RPMI7951 (cell line): ENCODE measurements at places on chromosomes 1 and 21.

- no peak for DNase-seq
These were observed 191.5 kb downstream of the SIPA1L2 start for GRCh38 chr1:232438476-232438875.

DNA sequence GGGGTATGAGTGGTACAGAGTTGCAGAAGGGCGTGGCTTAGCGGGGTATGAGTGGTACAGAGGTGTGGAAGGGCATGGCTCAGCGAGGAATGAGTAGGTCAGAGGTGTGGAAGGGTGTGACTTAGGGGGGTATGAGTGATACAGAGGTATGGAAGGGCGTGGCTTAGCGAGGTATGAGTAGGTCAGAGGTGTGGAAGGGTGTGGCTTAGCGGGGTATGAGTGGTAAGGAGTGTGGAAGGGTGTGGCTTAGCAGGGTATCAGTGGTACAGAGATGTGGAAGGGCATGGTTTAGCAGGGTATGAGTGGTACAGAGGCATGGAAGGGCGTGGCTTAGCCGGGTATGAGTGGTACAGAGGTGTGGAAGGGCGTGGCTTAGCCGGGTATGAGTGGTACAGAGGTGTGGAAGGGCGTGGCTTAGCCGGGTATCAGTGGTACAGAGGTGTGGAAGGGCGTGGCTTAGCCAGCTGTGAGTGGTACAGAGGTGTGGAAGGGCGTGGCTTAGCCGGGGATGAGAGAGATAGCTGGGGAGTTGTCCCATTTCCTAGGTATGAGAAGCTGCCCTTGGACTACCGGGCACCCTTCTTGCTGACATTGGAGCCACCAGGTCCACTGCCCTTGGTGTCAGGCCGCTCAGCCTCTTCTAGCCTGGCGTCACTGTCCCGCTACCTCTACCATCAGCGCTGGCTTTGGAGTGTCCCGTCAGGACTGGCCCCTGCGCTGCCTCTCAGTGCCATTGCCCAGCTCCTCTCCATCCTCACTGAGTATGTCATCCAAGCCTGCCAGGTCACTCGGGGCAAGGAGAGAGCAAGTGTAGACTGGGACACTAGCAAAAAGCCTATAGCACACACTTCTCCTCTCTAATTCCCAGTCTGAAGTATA lies 29.8 kb downstream of the HYI start:
- no peak for DNase-seq

- no peak for DNase-seq
These were observed 2.3 kb downstream of the COX20 start for GRCh38 chr1:244837597-244838258.

- DNase-seq = no peak
These were observed 34.9 kb upstream of the SPATA6 start for GRCh38 chr1:48506870-48507269.

- no peak for DNase-seq
These were observed 55.4 kb downstream of the UBIAD1 start for GRCh38 chr1:11328444-11328843.

GRCh38 chr1:109777436-109777835 lies 13.7 kb upstream of the EPS8L3 start:
- DNase-seq = no peak

DNA sequence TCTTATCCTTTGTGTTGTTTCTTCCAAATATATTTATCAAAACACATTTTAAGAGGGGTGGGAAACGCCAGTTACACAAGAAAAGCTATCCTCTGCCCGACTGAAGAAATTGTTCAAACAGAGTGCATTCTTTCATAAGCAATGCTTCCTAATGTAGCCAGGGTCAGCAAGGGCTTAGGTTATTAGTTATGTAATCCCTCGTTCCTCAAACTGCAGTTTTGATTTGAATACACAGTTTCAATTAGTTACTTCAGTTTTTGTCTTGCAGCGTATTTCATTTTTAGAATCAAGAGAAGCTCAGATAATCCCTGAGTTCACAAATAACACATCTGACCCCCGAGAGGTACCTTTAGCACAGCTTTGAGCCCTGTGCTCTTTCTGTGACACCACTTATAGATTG lies 141.7 kb upstream of the NRIP1 start:
- DNase-seq = no peak

DNA sequence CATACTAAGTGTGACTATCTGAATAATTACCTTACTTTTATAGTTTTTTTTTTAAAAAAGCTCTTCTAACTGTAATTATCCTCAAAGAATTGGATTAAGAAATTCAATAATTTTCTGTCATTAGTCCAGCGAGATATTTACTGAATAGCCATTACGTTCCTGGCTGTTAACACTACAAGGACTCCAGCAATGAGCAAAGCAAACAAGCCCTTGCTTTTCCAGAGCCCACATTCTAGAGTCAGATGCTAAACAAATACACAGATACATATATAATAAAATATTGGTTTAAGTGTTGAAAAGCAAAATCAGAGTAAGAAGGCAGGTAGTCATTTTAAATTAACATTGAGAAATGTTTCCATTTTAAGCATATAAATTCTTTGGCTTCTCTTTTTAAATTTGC lies 118.4 kb downstream of the ATF6 start:
- no peak for DNase-seq

- peak; percentile 21 for DNase-seq
These were observed 34.2 kb downstream of the LMO4 start for GRCh38 chr1:87362834-87363426.

GRCh38 chr1:245255783-245256182 lies 101.0 kb downstream of the KIF26B start:
- no peak for DNase-seq

DNA sequence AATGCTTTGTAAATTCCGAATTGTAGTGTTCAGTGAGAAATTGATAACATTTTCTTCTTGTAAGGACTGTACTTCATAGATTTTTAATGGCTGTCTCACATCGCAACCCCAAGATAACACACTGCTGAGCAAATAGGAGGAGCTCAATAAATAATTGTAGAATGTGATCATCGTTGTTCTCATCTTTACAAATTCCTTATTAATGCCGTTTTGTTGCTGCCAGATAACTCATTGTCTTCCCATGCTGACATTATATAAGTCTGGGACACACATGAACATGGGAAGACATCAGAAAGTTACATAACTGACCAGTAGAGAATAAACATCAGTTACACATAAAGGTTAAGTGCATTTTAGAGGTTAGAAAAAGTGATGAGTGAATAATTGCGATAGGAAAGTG lies 46.4 kb upstream of the TSPAN2 start:
- DNase-seq = peak; percentile 15

GRCh38 chr21:32270748-32271147 lies 8.1 kb downstream of the MIS18A start:
- DNase-seq = no peak

GRCh38 chr1:153354515-153355193 lies 3.0 kb upstream of the S100A9 start:
- DNase-seq = no peak

DNA sequence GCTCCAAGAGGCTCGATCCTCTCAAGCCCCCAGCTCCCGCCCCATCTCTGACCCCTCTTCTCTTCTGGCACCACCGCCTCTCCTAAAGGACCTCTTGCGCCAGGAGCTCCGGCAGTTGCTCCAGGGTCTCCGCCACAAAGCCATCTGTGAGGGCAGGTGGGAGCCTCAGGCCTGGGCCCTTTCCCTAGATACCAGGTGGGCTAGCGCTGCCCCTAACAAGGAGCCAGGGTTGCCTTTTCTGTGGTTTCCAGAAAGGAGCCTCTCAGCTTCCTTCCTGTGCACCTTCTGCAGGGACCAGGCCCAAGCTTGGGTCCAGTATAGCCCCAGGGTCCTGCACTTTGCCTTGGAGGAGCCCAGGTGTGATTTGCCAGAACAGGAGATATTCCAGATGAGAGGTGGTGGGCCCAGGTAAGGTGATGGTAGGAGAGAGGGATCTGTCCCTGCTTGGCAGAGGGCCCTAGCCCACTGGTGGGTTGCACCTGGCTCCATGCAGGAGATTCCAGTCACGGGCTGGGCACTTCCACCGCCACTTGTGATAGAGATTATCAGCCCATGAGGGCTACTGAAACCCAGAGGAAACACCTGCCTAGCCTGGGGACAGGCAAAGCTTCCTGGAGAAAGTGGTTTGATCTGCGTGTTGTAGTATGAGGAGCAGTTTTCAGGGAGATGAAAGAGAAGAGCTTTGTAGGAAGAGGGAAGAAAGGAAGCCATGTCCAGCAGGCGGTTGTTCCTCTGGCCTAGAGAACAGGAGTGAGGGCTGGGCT lies 1.0 kb downstream of the CCDC24 start:
- no peak for DNase-seq

DNA sequence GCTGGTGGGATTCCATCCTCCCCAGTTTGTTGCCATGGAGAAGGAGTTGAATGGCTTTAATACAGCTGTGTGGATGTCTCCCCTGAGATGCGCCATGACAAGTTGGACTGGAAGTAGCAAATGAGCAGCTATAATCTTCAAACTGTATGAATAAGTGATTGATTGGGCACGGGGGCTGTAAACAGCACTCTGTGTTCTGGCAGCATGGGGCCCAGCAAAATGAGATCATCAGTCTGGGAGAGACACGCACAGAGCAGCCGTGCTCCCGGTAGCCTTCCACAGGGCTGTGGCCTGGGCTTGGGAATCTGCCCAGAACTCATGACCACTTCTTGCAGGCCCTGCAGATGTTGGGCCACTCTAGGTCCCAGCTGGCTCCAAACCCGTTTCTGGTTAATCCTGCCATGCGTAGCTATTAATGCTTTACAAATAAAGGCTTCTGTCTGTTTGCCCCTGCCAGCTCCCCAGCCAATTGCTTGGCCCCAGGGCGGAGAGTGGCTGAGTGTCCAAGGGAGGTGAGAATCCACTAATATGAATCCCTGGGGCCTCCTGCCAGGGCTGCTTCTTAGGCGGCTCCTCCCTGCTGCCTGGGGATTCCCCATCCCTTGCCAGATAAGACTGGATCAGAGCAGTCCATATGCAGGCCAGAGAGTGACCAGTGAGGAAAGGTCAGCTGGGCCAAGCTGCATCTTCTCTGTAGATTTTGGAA lies 642.9 kb downstream of the AJAP1 start:
- peak; percentile 8 for DNase-seq

DNA sequence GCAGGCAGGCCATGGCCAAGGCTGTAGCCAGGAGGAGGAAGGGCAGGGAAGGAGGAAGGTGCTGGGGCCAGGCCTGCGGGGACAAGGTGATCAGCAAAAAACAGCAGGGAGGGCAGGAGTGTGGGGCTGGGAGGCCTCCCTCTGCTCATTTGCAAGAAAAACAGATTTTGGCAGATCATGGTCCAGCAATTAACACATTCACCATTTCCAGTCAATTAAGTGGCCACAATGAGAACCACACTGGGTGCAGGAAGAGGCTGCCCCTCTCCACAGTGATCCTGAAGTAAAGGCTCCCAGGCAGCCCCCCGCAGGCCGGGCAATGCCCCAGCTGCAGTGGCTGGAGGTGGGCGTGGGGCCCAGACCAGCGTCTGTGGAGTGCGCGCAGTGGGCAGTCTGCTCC lies 54.6 kb downstream of the DMRTB1 start:
- DNase-seq = no peak

DNA sequence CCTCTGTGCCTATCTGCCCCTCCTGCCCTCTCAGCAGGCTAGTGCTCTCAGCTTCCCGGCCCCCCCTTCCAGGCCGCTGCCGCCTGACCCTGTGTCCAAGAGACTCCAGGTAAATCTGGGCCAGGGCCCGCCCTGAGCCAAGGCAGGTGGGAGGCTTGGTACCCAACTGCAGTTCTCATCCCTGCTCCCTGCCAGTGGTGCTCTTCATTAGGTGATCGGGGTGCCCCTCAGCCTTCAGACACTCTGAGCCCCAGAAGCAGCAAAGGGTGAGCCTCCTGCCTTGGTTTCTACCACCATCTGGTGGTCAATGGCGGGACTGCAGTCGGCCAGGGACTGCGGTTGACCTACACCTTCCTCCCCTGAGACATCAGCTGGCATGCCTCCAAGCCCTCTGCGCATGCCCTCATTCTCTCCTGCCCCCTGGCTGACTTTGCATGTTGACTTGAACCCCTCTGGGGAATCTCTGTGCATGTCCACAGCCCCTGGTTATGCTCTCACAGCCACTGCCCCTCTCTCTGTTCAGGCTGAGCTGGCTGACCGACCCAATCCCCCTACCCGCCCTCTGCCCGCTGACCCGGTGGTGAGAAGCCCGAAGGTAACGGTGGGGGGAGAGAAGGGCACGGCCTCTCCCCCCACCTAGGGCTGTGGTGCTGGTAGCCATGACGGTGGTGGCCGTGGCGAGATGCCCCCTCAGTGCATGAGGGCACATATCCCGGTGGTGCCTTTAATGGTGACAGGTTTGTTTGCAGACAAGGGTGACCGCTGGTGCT lies 2.0 kb upstream of the EFNA4 start:
- peak; percentile 71 for DNase-seq

GRCh38 chr1:9555942-9556341 lies 16.7 kb downstream of the SLC25A33 start:
- DNase-seq = no peak

GRCh38 chr1:212218911-212219310 lies 66.3 kb upstream of the PPP2R5A start:
- peak; percentile 83 for DNase-seq

DNA sequence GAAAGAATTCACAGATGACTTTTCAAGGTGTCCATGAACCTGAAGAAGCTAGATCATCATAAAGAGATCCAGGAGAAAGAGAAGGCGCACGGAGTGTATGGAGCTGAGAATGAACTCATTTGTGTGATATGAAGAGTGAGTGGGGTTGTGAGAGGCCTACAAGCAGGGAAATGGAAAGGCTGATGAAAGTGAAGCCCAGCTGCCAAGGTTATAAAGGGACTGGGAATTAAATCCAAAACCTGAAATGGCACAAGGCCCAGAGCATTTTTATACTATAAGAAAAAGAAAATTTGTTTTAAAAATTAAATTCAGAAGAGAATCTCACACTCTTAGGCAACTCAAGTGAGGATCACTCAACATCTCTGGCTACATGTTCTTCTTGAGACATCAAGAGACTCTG lies 43.4 kb downstream of the HSD3B1 start:
- DNase-seq = no peak

DNA sequence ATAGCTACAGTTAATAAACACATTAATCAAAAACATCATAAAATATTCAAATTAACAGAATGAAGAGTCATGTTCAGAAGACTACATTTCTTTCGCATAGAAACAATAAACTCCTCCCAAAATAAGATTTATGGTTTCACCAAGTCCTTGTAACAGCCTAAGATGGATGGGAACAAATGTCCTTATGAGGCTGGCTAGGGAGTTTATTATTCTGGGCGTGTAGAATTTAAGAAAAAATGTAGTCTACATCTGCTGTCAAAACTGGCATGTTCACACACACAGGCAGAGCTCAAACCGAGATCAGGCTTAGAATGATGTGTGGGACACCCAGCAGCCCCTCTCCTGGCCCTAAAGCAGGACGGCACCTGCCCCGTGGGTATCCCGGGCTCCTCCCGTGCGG lies 101.1 kb downstream of the NPHP4 start:
- DNase-seq = no peak

GRCh38 chr1:24321697-24322469 lies 2.7 kb downstream of the GRHL3 start:
- peak; percentile 95 for DNase-seq

DNA sequence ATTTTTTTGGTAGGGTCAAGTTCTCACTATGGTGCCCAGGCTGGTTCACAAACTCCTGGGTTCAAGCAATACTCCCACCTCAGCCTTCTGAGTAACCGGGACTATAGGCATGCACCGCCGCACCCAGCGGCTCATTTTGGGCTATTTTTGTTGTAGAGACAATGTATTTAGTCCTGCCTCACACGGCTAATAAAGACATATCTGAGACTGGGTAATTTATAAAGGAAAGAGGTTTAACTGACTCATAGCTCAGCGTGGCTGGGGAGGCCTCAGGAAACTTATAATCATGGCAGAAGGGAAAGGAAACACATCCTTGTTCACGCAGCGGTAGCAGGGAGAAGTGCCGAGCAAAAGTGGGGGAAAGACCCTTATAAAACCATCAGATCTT lies 4.2 kb downstream of the CELA2A start:
- DNase-seq = peak; percentile 38

- DNase-seq = no peak
These were observed 41.0 kb upstream of the USP25 start for GRCh38 chr21:15688809-15689208.

- peak; percentile 81 for DNase-seq
These were observed 16.5 kb upstream of the PKP1 start for GRCh38 chr1:201266774-201267173.
